ENCODE measurements at places on chromosomes 2 and 18.

DNA sequence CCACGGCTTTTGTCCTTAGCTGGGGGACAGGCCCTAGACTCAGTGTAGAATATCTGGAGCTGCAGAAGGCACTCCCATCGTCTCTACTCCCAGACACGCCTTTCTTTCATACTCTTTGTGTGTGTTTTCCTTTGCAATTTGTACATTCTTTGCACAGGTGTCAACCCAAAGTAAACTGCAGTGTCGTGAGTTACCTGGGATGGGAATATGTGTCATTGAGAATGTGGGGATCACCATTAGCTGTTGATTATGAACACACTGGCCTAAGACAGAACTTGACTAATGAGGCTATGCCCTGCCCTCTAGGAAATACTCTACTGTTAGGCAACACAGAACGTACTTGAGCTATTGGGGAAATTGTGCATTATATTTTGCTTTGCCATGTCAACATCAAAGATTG, 233.3 kb downstream of the SETBP1 start:
- DNase-seq, result no peak

GRCh38 chr2:68385220-68385906, 20.3 kb downstream of the PLEK start:
- DNase-seq, result no peak

GRCh38 chr2:10059016-10059351, 15.6 kb downstream of the KLF11 start:
- DNase-seq, result no peak

DNA sequence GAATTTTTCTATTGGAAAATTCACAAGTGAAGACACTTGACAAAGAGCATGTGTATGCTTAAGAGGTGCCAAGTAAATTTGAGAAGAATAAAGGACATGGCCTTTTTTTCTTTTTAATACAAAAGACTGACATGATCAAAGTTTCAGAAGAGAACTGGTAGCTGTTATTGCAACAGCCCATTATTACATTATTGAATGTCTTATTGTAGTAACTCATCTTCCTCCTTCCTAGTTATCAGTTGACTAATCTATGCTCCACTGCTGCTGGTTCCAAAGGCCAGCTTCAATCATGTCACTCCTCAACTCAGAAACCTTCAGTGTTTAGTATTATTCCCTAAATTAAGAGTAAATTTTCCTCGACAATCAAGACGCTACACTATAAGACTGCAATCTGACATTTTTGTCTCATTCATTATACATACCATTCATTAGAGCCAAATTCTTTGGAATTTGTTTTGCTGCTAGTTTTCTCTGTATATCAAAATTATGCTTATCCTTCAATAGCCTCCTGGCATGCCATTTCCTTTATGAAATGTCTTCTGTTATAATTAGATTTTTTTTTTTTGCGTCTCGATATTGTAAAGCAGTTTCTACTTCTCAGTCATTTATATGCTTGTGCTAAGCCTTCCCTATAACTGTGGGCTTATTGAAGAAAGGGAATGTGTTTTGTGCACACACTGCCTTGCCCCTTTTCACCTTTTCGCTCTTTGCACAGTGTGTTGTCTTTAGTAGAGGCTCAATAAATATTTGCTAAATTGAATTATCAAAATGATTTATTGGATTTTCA, 27.9 kb downstream of the ITGA4 start:
- no peak for DNase-seq

GRCh38 chr2:7180638-7181370, 263.6 kb downstream of the RNF144A start:
- DNase-seq, result no peak

DNA sequence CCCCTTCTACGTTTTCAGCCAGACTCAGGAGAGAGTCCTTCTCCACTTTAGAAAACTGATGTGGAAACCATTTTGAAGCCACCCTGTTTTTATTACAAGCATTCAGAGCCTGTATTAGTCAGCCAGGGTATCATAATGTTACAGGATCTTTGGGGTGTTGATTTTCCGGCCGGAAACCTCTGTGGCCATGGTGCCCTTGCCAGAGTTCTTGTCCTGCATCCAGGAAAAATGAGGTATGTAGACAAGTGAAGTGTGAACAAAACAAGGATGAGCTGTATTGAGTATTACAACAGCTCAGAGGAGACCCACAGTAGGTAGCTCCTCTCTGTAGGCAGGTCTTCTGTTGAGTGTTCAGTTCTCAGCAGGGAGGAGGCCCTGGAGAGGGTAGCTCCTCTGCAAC, 241.0 kb upstream of the COPS8 start:
- no peak for DNase-seq

- no peak for DNase-seq
Observed at GRCh38 chr2:2472881-2473280, 141.8 kb upstream of the MYT1L start.

DNA sequence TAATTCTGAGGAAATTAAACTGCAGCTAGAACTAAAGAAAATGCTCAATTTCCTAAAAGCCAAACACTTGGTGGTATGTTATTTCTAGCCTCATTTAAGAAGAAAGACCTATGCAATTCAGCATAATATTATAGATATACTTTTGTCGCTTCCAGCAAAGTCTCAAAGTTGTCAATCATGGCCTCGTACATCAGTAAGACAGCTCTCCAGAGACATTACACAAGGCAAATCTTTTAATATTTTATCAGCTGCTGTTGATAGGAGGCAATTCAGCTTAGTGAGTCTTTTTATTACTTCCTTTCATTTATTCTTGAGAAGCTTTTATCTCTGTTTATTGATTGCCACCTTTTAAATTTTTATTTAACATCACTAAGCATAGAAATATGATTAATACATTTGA, 294.3 kb downstream of the FSIP2 start:
- no peak for DNase-seq

DNA sequence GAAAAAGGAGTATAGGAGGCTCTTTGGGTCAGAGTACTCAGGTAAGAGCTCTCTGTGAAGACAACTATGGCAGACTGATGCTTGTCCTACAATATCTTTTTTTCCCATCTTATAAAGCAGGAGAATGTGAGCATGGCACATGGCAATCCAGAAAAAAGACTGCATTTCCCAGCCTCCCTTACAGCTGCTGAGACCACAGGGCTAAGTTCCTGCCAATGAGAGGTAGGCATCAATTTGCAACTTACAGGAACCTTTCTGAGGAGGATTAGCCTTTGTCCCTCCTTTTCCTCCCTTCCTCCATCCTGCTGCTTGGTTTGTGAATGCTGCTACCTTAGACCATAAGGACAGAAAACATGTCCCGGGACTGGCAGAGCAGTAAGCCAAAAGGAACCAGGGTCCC, 37.8 kb upstream of the ST8SIA5 start:
- no peak for DNase-seq

DNA sequence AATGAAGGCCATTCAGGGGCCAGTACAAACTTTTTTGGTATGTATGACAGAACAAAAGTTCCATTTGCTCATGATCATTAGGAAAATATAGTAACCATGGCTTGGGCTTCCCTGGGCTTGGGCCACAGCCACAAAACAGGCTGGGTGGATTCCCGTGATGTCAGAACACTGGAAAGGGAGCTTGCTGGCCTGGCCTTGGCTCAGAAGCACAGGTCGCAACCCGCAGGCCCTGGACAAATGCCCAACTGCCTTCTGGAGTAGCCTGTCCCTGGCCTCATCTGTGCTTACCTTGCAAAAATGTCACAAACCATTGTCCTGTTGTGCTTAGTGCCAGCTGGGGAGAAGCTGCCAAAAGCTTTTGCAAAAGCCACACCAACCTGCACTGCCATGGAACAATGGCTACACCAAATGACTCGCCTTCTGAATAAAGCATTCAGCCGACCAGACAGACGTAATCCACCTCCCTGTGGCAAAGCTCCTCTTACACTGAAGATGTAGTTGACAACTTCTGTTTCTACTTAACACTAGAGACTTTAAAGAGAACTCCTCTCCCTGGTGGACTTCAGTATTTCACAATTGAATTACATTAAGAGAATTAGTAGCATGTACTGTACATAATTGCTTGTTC, 125.5 kb downstream of the ANKRD44 start:
- no peak for DNase-seq

DNA sequence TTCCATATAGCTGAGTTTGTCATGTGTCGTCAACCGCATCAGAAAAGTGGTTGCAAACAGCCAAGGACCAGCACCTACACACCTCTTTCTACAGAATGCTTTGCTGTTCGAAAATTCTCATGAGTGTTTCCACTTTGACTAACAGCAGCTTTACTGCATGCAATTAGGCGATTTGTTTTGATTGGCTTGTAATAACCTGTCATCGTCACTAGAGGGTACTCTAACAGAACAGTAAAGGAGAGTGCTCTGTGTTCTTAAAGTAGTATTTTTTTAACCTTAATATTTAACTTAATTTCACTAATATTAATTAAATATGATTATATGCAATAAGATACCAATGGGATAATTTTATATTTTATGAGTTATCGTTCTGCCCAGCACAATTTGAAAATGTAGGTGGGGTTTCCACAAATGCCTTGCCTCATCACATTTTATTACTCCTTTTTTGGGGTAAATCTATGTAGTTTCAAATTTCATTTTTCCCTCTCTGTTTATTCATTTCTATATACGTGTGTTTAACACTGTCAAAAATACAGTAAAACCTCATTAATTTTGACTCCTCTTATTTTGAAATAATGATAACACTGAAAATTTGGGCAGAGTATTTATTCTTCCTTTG, 502.2 kb downstream of the NRXN1 start:
- DNase-seq, result no peak

DNA sequence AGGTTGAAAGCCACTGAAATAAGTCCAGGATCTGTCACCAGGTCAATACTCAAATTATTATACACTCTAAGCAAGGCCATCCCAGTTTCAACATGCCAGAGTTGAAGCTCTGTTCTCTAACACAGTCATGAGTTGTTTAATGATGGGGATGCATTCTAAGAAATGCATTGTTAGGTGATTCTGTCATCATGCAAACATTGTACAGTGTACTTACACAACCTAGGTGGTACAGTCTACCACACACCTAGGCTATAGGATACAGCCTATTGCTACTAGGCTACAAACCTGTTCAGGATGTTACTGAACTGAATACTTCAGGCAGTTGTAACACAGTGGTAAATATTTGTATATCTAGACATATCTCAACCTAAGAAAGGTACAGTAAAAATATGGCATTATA, 162.2 kb downstream of the BAZ2B start:
- DNase-seq, result no peak

DNA sequence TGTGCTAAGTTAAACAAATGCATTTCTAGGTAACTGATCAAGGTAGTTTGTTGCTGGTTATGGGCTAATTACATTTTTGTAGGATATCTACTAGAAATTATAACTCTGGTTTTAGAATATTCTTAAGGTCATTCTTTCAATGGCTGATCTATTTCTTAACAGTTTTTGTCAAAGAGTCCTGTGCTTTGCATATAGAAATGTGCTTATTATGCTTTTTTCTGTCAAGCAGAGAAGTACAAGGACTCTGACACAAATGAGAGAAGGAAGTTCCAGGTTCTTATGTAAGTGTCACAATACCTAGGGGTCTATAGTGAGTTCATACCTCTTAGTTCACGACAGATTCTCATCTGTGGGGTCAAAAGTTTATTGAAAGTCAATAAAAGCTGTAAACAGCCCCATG, 88.4 kb downstream of the MYO3B start:
- no peak for DNase-seq

GRCh38 chr2:189783451-189783926, 650 bp downstream of the ORMDL1 start:
- no peak for DNase-seq

DNA sequence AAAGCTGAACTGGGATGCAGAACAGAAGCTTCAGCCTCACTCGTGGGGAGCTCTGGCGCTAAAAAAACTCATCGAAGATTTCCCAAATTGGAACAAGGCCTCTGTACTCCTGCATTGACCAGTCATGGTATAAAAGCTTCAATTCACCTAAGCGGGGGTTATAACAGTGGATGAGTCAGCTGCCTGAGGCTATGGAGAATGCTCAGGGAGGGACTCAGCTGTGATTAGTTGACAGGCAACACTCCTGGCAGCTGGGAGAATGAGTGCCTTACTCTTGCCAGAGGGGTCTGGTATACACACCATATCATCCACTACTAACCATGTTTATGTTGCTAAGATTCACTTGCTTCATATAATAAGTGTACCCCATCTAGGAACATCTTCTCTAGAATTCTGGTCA, 350.6 kb upstream of the VRK2 start:
- no peak for DNase-seq

- DNase-seq, result no peak
Observed at GRCh38 chr2:201936817-201937216, 96.8 kb upstream of the FZD7 start.

- no peak for DNase-seq
Observed at GRCh38 chr2:213046431-213046830, 105.0 kb downstream of the IKZF2 start.

DNA sequence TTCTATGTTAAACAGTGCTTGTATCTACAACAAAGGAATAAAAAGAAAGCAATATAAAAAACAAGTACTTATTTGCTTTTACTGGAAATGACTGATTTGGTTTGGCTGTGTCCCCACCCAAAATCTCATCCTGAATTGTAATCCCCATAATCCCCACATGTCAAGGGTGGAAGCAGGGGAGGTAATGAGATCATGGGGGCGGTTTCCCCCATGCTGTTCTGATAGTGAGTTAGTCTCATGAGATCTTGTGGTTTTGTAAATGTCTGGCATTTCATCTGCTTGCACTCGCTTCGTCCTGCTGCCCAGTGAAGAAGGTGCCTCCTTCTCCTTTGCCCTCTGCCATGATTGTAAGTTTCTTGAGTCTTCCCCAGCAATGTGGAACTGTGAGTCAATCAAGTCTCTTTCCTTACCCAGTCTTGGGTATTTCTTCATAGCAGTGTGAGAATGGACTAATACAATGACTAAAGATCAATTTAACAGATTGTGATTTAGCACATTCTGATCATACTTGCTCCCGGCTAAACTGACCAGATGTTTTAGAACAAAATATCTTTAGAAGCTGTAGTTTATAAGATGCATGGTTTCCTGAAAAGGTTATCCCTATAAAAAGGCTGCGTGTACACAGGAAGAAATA, 19.9 kb downstream of the PTH2R start:
- no peak for DNase-seq

GRCh38 chr18:53534203-53534602, 690.3 kb downstream of the MBD2 start:
- DNase-seq, result no peak

DNA sequence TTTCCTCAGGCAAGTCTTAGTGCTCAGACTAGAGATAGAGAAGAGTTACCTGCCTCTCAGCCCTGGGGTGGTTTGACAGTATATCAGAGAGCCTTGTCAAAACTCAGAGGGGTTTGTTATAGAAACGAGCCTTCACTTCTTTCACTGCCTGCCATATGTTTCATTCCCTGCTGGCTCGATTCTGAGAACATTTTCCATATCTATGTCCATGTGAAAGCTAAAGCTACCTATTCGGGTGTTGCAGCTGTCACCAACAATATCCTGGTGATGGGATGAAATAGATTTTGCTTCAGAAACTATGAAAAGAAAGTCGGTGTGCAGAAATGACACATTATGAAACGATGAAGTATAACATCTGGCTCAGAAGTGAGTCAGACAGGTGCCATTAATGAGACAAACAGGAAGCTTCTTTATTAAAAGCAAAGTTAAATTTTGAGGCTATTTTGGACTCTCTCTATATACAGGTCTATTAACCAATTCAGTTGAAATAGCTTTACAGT, 56.1 kb upstream of the TANK start:
- DNase-seq, result no peak
